ENCODE measurements at places on chromosomes 2 and 18. TPM values are rescaled to one million over a fixed set of nuclear protein-coding genes. Genes with fewer than 3 reads are reported as not detected.

CNDP1 gene
- 0.16 TPM for total RNA-seq

PIK3C3 gene
- total RNA-seq = 108 TPM

BMP10 gene
- not detected for total RNA-seq

CKAP2L gene
- 2.2 TPM for total RNA-seq

SPATS2L gene
- total RNA-seq = 43.8 TPM

NAT8 gene
- total RNA-seq = not detected

KCNG3 gene
- 0.16 TPM for total RNA-seq

CRYBA2 gene
- not detected for total RNA-seq

L3MBTL4 gene
- total RNA-seq = 20.4 TPM

Data from occipital lobe (tissue), 3 donors.